GM12865 (cell line): ENCODE measurements at places on chromosomes 3 and 15.

DNA sequence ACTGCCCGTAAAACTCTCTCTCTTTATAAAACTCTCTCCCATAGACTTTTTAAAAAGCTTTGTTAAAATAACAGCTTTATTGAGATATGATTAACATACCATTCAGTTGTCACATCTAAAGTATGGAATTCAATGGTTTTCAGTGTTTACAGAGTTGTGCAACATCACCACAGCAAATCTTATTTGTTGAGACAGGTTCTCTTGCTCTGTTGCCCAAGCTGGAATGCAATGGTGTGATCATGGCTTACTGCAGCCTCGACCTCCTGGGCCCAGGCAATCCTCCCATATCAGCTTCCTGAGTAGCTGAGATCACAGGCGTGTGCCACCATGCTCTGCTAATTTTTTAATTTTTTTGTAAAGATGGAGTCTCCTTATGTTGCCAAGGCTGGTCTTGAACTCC lies 35.9 kb upstream of the TRAK1 start:
- DNase-seq: no peak

DNA sequence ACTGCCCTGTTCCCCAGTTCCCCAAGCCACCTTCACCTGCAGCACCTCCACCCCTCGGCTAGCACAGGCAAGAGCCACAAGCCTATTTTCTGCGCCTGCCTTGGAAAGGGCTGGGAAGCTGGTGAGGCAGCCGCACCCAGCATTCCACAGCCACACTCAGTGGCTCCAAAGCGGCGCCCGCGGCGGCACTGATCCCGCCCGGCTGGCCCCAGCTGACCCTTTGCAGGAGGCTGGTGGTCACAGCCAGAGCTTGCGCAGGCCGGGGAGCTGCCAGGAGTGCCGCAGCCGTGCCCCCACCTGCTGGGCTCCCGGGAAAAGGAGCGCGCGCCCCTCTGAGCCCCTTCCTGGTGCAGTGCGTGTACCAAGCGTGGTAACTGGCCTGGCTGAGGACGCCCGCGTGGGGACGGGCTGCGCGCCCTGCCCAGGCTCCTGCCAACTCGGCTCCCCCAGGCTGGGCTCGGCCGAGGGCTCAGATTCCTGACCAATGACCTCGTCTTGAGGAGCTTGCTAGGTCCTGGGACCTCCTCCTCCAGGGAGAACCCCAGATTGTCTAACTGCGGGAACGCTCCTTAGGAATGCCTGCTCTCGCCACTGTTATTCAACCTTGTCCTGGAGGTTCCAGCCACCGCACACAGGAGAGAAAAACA lies 13.3 kb downstream of the GRAMD2A start:
- DNase-seq: no peak

GRCh38 chr15:68603216-68603595 lies 24.4 kb downstream of the CORO2B start:
- DNase-seq: no peak

- DNase-seq: no peak
Observed at GRCh38 chr3:72553298-72553697, 294.9 kb downstream of the SHQ1 start.
